ENCODE measurements at places on chromosomes 12 and 14.

DNA sequence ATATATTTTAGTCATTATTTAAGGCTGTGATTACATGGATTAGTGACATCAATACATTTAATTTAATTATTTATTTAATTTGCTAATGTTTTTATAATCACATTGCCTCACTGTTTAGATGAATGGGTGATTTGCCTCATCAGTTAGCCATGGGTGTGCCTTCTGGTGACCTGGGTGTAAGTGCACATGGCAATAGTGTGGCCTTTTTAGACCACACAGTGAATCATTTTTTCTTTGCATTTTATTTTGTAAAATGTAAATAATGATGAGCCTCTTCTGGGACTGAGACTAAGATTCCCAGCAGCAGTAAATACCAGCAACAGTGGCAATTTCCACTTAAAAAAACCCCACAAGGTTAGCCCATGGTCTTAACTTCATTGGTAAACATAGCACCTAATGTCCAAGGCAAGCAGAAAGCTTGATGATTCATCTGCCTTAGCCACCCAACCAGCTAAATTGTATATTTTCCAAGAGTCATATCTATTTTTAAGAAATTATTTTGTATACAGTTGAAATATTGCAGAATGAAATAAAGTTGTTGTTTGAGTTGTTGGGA is 235.9 kb upstream of the NOVA1 start:
- DNase-seq, result no peak

DNA sequence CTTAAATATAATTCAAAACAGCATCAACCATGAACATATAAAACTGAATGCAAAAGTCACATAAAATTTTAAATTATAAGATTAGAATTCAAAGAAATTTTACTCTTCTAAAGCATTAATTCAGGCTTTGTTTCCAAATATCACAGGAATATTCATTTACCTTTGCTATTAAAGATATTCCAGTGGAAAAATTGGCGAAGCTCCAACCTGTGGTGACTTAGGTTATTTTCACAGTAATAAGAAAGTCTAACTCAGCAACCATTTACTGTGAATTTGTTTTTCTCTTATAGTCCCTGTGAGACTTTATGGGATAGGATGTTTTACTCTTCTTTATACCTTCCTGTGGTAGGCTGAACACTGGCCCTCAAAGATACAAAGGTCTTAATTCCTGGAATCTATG is 3.2 kb downstream of the WDR89 start:
- no peak for DNase-seq

- DNase-seq, result no peak
Measured at GRCh38 chr12:1491983-1492697, 102.2 kb downstream of the FBXL14 start.

DNA sequence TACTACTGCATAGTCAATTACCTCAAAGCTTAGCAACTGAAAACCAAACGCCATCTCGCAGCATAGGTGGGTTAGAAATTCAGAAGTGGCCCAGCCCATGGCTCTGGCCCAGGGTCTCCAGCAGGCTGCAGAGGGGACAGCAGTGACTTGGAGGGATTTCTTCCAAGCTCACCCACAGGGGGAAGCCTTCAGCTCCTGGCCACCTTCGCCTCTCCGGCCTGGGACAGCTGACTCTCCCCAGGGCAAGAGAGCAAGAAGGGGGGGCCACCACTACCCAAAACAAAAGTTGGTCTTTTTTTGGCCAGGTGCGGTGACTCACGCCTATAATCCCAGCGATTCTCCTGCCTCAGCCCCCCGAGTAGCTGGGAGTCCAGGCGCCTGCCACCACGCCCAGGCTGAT is 32.2 kb upstream of the ANKRD9 start:
- no peak for DNase-seq

GRCh38 chr14:40218282-40218941 is 786.2 kb upstream of the FBXO33 start:
- DNase-seq, result no peak

- peak; percentile 64 for DNase-seq
Measured at GRCh38 chr12:14993537-14994266, 20.9 kb downstream of the PDE6H start.

DNA sequence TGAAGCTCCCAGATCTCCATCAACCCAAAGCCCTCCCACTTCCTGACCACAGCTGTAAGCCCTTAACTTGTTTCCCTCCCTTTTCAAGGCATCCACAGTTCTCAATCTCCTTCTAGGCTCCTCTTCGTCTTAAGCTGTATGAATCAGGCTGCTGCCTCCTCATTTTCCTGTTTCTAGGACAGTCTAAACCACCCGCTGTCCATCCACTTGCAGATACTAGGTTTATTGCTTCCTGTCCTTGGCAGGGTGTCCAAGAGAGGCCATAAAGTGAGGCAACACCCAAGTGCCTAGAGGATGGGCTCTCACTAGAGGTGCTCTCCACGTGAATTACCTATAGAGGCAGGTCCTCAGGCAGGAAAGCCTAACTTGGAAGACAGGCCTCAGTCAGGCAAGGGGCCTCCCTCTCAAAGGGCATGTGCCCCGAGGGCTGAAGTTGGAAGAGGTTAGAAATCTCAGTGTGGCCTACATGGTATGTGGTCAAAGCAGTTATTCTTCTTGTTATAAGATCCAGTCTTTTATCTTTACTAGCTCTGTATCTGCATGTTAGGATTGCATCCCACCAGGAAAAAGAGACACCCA is 8.8 kb upstream of the TMEM106C start:
- DNase-seq, result no peak

DNA sequence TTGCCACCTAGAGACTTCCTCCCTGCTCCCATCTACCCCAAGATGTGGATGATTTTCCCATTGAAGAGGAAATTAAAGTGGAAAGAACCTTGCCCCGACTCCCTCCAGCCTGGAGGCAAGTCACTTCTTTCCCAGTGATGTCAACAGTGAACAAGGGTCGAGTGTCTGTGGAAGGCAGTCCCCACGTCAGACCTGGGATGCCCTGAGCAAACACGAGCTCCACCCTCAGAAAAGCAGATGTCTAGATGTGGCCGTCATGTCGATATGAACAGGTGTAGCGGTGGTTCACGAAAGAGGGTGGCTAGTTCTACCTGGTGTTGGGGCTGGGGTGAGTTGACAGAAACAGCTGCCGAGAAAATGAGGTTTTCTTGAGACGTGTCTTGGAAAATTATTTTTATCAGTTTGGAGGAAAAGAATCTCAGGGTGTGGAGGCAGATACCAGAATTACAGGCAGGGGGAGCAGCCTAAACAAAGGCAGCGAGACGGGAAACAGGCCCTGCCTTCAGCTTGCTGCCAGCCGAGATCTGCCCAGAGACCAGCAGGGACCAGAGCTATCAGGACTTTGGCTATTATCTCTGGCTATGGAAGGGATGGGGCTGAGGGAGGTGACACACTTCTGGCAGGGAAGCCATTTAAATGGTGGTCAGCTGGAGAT is 25.9 kb downstream of the SYNDIG1L start:
- peak; percentile 13 for DNase-seq

DNA sequence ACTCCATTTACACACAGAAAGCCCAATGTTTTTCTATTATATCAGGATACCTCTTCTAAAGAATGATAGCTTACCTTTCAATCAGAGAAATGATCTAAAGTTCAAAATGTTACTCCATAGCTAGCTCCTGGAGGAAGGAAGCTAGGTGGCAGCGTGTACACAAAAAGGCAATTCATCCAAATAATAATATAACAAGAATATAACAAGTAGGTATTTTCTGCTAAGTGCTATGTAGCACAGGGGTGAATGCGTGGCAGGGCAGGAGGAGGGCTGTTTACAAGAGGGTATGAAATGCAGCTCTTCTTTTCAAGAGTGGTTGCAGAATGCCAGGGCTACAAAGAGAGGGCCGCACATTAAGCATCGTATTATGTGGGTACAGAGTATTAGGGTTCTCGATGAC is 663 bp upstream of the SNAPC1 start:
- DNase-seq, result no peak

GRCh38 chr14:38824706-38825105 is 278.3 kb downstream of the SEC23A start:
- DNase-seq, result peak; percentile 3

- no peak for DNase-seq
Measured at GRCh38 chr14:24132061-24132685, 1.7 kb downstream of the FITM1 start.

GRCh38 chr12:49375406-49375805 is 8.1 kb downstream of the SPATS2 start:
- no peak for DNase-seq

GRCh38 chr12:64633940-64634337 is 23.6 kb downstream of the RASSF3 start:
- peak; percentile 74 for DNase-seq

GRCh38 chr14:88770736-88771135 is 22.0 kb downstream of the EML5 start:
- DNase-seq, result no peak

- DNase-seq, result peak; percentile 27
Measured at GRCh38 chr12:70248876-70249275, 5.6 kb downstream of the CNOT2 start.

DNA sequence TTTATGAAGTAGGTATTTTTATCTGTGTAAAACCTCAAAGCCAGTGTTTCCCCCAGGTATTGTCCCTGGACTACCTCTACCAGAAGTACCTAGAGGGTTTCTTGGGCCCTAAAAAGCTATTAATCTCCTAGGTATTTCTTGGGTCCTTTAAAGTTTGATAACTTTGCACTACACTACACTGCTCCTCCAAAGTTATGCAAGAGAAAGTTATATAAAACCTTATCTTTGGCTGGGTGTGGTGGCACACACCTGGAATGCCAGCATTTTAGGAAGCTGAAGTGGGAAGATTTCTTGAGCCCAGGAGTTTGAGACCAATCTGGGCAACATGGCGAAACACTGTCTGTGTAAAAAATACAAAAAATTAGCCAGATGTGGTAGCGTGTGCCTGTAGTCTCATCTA is 34.9 kb downstream of the PTPN21 start:
- no peak for DNase-seq

DNA sequence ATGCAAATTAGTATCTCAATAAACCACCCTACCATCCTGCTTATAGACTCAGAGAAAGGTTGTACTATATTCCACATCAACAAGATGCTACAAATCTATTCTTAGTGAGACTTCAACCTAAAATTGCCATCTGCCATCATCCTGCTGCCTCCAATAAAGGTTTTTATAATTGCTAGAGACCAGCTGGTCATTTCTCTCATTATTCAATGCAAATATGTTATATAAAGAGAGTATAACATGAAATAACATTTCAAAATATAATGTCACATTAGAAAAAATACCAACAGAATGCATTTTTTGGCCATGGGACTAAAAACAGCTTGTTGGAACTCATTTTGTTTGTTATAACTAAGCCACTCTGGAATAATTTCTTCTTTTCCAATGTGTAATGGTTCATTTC is 247.3 kb downstream of the LRIG3 start:
- no peak for DNase-seq

GRCh38 chr14:34665785-34666435 is 36.0 kb upstream of the SNX6 start:
- peak; percentile 94 for DNase-seq

- DNase-seq, result no peak
Measured at GRCh38 chr12:2541631-2542204, 253.1 kb upstream of the FKBP4 start.

- DNase-seq, result no peak
Measured at GRCh38 chr14:94031883-94032279, 5.7 kb downstream of the OTUB2 start.

- no peak for DNase-seq
Measured at GRCh38 chr12:3102771-3103410, 25.7 kb downstream of the TSPAN9 start.

- no peak for DNase-seq
Measured at GRCh38 chr12:101876322-101876860, 989 bp upstream of the DRAM1 start.

GRCh38 chr14:61494018-61494417 is 172.6 kb downstream of the PRKCH start:
- no peak for DNase-seq

DNA sequence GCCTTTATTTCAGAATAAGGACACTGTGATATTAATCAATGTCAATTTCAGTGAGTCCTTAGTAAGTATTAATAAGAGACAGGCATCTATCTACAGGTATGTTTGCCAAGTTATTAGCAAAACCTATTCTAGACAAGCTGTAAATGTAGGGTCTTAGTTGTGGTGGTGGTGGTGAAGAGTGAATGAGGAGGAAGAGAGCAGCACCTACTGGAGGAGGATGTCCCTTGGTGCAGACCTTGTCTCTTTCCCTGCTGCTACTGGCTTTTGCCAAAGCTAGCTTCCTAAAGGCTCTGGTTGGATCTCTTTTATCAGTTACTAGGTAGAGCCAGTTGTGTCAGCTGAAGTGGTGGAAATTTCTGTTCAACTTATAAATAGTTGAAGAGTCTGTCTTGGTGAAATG is 304.8 kb upstream of the ATP2B1 start:
- peak; percentile 35 for DNase-seq

DNA sequence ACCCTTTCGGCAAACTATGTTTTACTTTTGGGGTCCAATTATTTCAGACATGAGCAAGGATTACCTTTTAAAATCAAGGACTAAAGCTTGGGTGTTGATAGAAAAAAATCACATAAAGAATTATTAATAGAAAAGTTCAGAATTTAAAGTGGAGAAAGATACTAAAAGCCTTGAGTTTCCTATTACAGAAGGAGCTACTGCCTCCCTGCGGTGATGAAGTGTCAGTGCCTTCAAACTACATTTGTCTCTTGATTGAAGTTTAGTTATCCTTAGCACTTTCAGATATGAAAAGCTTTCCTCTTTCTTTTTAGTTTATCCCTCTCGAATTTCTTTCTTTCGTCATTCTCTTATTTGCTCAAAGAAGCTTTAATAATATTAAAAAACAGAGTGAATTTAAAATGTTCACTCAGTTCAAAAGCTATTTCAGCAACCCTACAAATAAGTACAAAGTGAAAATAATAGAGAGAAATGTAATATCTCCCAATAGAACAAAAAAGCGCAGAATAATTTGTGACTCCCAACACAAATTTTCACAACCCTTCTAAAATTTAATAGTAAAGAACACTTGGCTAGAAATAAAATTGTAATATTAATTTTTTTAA is 87.6 kb downstream of the SEC23A start:
- DNase-seq, result peak; percentile 78

GRCh38 chr14:71116568-71117122 is 209.4 kb downstream of the PCNX1 start:
- DNase-seq, result no peak

DNA sequence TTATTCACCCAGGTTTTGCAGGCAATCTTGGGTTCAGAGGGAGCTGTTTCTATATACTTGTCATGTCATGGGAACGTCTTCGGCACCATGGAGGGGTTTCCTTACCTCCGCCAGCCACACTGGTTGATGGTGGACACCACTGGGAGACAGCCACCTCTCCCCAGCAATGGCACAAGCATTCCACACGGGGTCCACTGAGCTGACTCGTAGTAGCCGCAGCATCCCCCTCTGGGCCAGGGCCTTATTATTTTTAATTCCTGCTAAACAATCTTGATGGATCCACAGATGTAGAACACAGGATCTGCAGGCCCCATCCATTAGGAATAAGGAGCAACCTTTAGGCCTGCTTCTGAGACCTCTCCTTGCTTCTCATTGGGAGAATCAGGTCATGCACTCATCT is 132.9 kb downstream of the DICER1 start:
- DNase-seq, result no peak

DNA sequence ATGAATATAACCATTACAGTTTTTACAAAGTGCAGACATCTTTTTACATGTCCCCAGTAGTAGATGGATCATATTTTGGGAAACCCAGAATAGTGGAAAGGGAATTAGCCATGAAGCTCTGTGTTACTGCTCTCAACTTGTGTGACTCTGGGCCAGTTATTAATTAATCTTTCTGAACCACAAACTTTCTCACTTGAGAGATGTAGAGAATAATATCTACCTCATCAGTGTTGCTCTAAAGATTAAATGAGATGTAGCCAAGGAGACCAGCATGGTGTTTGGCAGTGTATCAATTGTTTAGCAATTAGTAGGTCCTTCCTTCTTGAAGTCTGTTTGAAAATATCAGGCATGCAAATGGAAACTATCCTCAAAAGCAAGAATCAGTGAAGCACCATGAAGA is 169.2 kb downstream of the TMTC2 start:
- DNase-seq, result no peak
